Dermis microvascular lymphatic vessel endothelial cell (primary cell): ENCODE measurements at places on chromosomes 3 and 15. TPM values are rescaled to one million over a fixed set of nuclear protein-coding genes. Genes with fewer than 3 reads are reported as not detected.

CMTM8 gene
- 1.7 and 2.9 TPM in 2 replicates for total RNA-seq

NANOGP8 gene
- not detected in 2 replicates for total RNA-seq

THBS1 gene
- total RNA-seq: 4,129 and 8,012 TPM in 2 replicates

PLA2G4D gene
- not detected in 2 replicates for total RNA-seq

LRRK1 gene
- 5.9 and 6.6 TPM in 2 replicates for total RNA-seq

SHF gene
- 3.1 and 5.1 TPM in 2 replicates for total RNA-seq

SLCO3A1 gene
- total RNA-seq: 0.90 and 1.8 TPM in 2 replicates

BOC gene
- 0.13 TPM in 1 of 2 replicates, not detected in the other for total RNA-seq

NDN gene
- total RNA-seq: 20.3 and 52.2 TPM in 2 replicates

DUOX1 gene
- not detected in 2 replicates for total RNA-seq

CLDN1 gene
- 0.13 and 0.63 TPM in 2 replicates for total RNA-seq

C3orf70 gene
- total RNA-seq: 3.5 and 4.2 TPM in 2 replicates

HTR3E gene
- not detected in 2 replicates for total RNA-seq

PPP1R2 gene
- total RNA-seq: 112 and 255 TPM in 2 replicates

RTP1 gene
- not detected in 2 replicates for total RNA-seq

TSPAN3 gene
- total RNA-seq: 195 and 277 TPM in 2 replicates

RTP3 gene
- total RNA-seq: not detected in 2 replicates

BTD gene
- 32.6 and 43.6 TPM in 2 replicates for total RNA-seq

SPTSSB gene
- not detected in 2 replicates for total RNA-seq

ILDR1 gene
- not detected in 2 replicates for total RNA-seq

LMAN1L gene
- total RNA-seq: not detected in 2 replicates

HCN4 gene
- total RNA-seq: not detected in 2 replicates

CYP8B1 gene
- not detected in 2 replicates for total RNA-seq

STRC gene
- total RNA-seq: 0.13 TPM in 1 of 2 replicates, not detected in the other

VWA5B2 gene
- total RNA-seq: not detected in 2 replicates

MB21D2 gene
- 1.9 and 2.5 TPM in 2 replicates for total RNA-seq

ACAN gene
- total RNA-seq: 0.13 TPM in 1 of 2 replicates, not detected in the other

CCR3 gene
- not detected in 2 replicates for total RNA-seq

EAF2 gene
- 0.51 TPM in 2 replicates for total RNA-seq

TMCO5A gene
- total RNA-seq: not detected in 2 replicates

SCN10A gene
- total RNA-seq: not detected in 2 replicates

ITGB5 gene
- total RNA-seq: 51.0 and 70.0 TPM in 2 replicates

CAMK1 gene
- 24.7 and 33.1 TPM in 2 replicates for total RNA-seq

FAM81A gene
- under 0.01 and 0.13 TPM in 2 replicates for total RNA-seq

STX19 gene
- not detected in 2 replicates for total RNA-seq

TTLL13 gene
- total RNA-seq: under 0.01 and 0.13 TPM in 2 replicates

PDCD7 gene
- total RNA-seq: 9.9 and 13.0 TPM in 2 replicates

SELENOS gene
- 45.4 and 54.2 TPM in 2 replicates for total RNA-seq

PTH1R gene
- under 0.01 and 0.13 TPM in 2 replicates for total RNA-seq

GPR156 gene
- under 0.01 TPM in 2 replicates for total RNA-seq

TM4SF18 gene
- 318 and 366 TPM in 2 replicates for total RNA-seq

STARD5 gene
- 0.77 and 1.9 TPM in 2 replicates for total RNA-seq

COPS2 gene
- 40.2 and 41.8 TPM in 2 replicates for total RNA-seq

PLA2G4F gene
- total RNA-seq: not detected in 2 replicates

CNTN4 gene
- 0.25 TPM in 1 of 2 replicates, not detected in the other for total RNA-seq

PLAAT1 gene
- total RNA-seq: 0.39 and 0.89 TPM in 2 replicates

FANCD2OS gene
- not detected in 2 replicates for total RNA-seq

BSN gene
- under 0.01 TPM in 2 replicates for total RNA-seq

CADM2 gene
- not detected in 2 replicates for total RNA-seq

LIPC gene
- 0.13 and 0.38 TPM in 2 replicates for total RNA-seq

RIOX2 gene
- 28.6 and 29.0 TPM in 2 replicates for total RNA-seq

ZNF502 gene
- 1.9 and 2.5 TPM in 2 replicates for total RNA-seq

SNX22 gene
- under 0.01 TPM in 2 replicates for total RNA-seq

TP63 gene
- total RNA-seq: under 0.01 TPM in 1 of 2 replicates, not detected in the other
